Activated B cell treated with CpG ODN at 0.5 μM for 24 hours (primary cell): ENCODE measurements at places on chromosomes 12 and 14. TPM values are rescaled to one million over a fixed set of nuclear protein-coding genes. Genes with fewer than 3 reads are reported as not detected.

DNA sequence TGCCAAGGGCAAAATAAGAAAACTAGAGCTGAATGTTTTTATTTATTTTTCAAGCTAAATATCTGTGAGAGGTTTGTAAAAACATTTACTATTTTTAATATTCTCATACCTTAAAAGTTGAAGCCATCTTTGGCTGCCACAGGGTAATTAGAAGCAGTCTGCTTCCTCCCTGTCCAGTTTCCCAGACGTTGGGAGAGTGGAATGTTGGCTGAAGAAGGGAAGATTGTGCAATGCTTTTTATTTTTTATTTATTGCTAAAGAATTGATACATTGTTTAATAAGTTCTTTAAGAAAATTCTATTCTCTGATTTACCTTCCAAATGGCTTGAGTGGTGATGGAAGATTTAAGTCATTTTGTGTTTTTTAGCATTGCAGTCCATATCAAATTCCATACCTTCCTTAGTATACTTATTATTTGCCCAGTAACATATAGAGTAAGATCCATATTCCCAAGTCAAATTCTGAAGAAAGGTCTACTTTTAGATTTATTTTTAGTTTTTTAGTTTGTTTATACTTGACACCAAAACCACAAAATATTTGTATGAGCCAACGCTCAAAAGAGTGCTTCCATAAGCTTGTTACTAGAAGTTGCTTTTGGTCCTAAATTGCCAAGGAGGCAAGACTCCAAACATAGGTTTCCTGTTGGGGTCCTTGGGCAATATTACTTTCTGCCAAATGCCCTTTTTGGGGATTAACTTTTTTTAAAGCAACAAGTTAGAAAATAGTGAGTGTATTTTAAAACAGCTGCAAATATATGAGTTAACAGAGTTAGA lies 124.0 kb upstream of the CPM start:
- peaks cover 6% of the 10 kb centered on the region for H3K4me1 ChIP-seq
- H3K36me3 ChIP-seq = no peaks in the 10 kb centered on the region

GRCh38 chr12:59453475-59453874 lies 142.4 kb upstream of the SLC16A7 start:
- no peaks in the 10 kb centered on the region for H3K36me3 ChIP-seq
- H3K4me3 ChIP-seq = no peak overlapping the region
- no peak overlapping the region for H3K27ac ChIP-seq
- H3K4me1 ChIP-seq = no peaks in the 10 kb centered on the region

AKAP3 gene
- total RNA-seq = 3.4 and 3.7 TPM in 2 replicates

A2ML1 gene
- not detected in 2 replicates for total RNA-seq
